Left ventricle myocardium inferior (tissue), 1 donor: ENCODE measurements at places on chromosomes 16 and 17.

- DNase-seq, result no peak
Measured at GRCh38 chr17:71440513-71440912, 680.3 kb upstream of the SOX9 start.

DNA sequence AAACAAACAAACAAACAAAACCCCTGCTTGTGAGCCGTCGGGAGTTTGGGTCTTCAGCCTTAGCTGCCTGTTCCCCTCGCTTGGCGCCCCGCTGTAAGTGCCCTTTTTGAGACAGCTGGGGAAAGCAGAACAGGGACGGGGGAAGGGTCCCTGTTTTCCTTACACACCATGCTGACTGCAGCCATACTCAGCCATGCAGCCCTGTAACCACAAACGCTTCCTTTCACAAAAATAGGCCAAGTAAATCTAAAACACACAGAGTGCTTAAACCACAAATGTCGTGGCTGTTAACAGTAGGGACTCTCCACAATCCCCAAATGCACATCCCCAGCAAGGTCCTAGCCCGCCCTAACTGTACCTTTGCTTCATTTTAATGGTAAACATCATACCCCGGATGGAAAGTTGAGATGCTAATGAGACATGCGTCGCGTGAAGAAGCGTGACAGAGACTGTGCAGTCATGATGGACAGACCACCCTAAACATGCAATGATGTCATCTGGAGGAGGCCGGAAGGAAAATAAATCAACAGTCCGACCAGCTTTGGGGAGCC is 129.9 kb downstream of the MGAT5B start:
- no peak for DNase-seq

GRCh38 chr17:77555741-77556291 is 402.7 kb upstream of the TNRC6C start:
- DNase-seq, result no peak

- DNase-seq, result no peak
Measured at GRCh38 chr16:69241926-69242325, 55.0 kb downstream of the SNTB2 start.

DNA sequence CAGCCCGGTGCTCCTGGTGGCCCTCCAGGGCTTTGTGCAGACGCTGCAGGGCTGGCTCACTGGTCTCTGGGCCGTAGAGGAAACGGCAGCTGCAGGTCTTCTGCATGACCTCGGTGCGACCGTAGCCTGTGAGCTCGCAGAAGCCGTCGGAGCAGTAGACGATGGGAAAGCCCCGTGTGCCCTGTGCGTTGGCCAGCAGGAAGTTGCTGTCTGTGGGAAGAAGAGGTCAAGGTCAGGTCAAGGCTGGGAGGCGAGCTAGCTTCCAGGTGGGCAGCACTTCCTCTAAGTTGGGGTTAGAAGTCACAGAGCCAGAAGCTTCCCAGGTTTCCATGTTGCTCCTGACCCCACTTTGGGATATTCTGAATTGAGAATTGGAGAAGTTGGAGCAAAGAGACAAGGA is 2.1 kb downstream of the KCNH4 start:
- DNase-seq, result no peak

- no peak for DNase-seq
Measured at GRCh38 chr16:84593825-84594724, 23.8 kb downstream of the COTL1 start.

- DNase-seq, result peak; percentile 88
Measured at GRCh38 chr17:42407289-42407836, 15.7 kb downstream of the CAVIN1 start.

DNA sequence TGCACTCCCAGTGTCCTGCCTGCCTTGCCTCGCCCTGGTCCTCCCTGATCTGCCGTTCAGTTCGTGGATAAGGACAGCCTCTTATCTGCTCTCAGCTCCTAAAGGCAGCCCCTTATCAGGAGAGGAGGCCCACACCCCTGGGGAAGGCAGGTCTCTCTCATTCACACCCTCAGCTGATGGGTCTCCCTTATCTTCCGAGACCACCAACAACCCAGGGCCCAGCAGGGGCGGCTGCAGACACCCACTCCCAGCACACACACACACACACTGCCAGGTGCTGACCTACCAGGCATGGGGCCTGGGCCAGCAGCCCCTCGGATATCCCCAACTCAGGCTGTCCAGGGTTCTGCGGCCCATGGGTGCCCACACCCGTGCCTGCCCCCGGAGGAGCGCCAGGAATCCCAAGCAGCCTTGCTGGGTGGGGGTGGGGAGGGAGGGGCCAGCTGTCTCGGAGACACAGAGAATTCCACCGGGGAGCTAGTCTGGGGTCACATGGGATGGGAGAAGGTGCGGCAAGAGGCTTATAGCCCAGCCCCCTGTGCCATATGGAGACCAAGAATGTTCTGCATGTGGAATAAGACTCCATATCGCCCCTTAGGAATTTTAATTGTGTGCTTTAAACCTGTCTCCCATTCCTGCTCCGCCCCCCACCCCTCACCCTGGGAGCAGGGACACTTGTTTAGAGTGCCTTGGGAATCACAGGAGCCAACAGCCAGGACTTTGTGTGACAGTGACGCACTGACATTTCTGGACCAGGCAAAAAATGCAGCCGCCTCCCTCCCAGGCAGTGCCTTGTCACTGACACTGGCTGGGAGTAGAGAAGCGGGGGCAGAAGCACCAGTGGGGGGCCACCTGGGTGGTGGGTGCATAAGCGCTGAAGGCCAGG is 41.9 kb upstream of the EMP2 start:
- DNase-seq, result peak; percentile 39

- DNase-seq, result no peak
Measured at GRCh38 chr16:1998360-1998835, 8.6 kb downstream of the SYNGR3 start.

GRCh38 chr17:48575066-48575582 is 3.0 kb downstream of the HOXB4 start:
- DNase-seq, result no peak

- no peak for DNase-seq
Measured at GRCh38 chr16:12538667-12539091, 265.0 kb downstream of the CPPED1 start.

GRCh38 chr16:27677263-27677662 is 127.3 kb downstream of the KATNIP start:
- DNase-seq, result no peak

GRCh38 chr16:78102865-78103264 is 3.4 kb downstream of the WWOX start:
- DNase-seq, result no peak

DNA sequence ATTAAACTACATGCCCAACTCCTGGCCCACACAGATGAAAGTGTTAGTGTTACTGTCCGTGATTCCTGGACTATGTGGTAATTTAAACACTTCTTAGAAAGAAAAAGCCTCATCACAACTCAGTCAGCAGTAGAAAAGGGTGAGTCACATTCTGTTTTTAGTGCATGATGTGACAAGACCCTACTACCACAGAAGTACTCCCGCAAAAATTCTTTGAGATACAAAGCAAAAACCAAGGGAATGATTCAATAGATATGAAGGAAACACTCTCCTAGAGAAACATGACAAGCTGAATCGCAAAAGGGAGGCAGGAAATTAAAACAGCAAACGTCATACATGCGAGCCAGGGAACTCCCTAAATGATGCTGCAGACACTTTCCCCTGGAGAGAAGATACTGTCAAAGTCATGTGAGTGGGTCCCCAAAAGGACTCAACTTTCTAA is 14.4 kb downstream of the SNN start:
- DNase-seq, result no peak

- DNase-seq, result no peak
Measured at GRCh38 chr17:34098699-34099098, 156.4 kb upstream of the CCL2 start.

GRCh38 chr17:16272111-16272840 is 55.3 kb downstream of the PIGL start:
- no peak for DNase-seq

DNA sequence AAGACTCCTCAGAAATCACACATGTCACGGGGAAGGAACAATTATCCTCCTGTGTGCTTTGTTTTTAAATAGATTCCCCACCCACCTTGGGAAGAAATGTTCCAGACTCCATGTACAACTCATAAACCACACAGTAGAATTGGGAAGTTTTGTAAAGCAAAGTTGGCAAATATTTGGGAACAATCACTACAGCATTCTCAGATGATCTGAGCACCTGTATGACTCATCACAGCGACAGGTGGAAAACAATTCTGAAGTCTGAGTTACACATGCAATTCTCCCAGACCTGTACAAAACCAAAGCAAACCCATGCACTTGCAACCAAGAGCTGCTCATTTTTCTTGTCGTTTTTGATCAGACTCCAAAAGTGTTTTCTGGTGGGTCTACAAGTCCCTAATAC is 14.4 kb upstream of the MYLK3 start:
- DNase-seq, result no peak

GRCh38 chr17:77248216-77249114 is 107.7 kb downstream of the SEC14L1 start:
- DNase-seq, result no peak

DNA sequence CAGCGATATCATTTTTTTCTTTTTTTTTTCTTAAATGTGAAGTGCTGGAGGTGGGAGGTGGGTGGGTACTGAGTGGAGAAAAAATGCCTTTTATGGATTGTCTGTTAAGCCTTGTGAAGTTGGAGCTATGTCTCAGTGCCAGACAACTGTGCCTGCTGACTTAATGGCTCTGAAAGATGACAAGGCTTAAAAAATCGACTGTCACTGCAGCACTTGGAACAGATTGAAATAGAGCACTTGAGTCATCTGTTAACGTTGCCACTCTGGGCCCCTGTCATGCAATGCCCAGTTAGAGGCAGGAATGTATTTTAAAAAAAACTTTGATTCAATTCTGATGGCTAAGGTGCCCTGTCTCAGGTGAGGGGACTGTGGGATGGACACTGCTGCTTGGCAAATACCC is 108.2 kb upstream of the HS3ST2 start:
- DNase-seq, result no peak

- peak; percentile 80 for DNase-seq
Measured at GRCh38 chr17:73308017-73308823, 3.6 kb downstream of the CDC42EP4 start.

DNA sequence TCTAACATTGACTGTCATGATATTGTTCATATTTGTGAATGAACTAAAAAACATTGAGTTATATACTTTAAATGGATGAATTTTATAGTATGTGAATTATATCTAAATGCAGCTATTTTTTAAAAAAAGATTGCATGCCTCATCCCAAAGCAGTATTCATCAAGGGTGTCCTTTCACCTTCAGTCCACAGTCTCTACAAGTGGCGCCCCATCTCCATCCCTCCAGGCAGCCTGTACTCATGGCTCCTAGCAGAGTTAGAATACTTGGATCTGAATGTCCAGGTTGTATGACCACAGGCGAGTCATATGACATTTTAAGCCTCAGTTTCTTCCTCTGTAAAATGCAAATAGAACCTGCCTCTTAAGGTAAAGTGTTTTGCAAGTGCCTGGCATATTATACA is 69.8 kb downstream of the TMEM100 start:
- DNase-seq, result no peak

- no peak for DNase-seq
Measured at GRCh38 chr16:50815382-50815781, 73.5 kb downstream of the CYLD start.

DNA sequence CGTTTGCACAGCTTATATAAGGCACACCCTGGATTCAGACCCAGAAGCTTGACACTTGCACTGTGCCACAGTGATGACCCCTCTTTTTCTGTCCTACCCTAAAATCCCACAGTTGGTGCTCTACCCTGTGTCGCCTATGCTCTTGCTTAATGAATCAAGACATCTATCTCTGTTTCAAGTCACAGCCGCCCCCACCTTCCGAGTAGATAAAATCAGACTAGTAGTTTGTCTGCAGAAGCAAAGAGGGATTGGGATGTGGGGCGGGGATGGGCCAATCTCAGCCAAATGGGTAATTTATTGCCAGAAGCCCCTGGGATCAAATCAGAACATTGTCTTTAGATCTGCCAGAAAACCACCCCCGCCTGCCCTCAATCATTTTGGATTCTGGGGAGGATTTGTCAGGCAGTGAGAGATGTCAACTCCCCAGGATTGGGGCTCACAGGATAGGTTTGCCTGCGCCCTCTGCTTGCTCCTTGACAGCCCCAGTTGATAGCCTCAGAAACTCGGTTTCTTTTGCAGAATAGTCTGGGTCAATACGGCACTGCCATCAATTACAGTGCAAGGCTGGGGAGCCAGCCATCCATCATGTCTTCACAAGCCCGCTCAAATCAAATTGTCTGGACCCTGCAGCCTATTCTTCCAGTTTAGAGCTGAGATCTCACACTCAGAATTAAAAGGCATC is 520.8 kb downstream of the GRIN2A start:
- DNase-seq, result no peak

- DNase-seq, result no peak
Measured at GRCh38 chr16:3819746-3820724, 60.5 kb downstream of the CREBBP start.

GRCh38 chr16:4746991-4747574 is 12.7 kb downstream of the DNAAF8 start:
- DNase-seq, result no peak

GRCh38 chr17:77394540-77395295 is 253.9 kb downstream of the SEC14L1 start:
- no peak for DNase-seq

- no peak for DNase-seq
Measured at GRCh38 chr17:68249354-68249765, 1.5 kb downstream of the AMZ2 start.

DNA sequence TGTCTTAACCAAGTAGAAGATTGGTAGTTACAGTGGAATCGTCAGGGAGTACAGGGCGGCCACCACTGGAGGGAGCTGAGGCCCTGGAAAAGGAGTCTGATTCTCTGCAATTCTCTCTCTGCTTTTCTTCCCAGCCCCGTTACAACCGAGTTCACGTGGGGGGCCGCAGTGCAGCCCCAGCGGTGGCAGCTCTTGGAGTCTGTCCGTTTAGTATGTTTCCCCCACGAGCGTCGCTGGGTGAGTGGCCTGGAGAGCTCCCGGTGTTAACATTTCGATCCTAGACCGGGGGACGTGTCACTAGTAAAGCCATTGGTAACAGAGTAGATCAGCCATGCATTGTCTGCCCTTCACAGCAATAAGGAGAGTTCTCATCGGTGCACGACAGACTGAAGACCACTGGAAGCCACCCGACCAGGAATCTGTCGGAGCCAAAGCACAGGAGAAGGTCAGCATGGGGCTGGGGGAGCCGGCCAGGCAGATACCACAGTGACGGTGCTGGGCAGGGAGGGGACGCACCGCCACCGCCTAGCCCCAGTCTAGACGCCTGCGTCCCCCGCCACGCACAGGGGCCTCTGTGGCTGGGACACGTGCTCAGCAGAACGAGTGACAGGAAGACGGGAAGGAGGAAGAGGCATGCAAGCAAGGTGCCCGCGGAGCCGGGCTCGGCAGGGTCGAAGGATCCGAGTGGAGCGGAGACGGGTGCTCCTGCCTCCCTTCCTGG is 15.7 kb downstream of the SLC16A3 start:
- no peak for DNase-seq

GRCh38 chr17:9986754-9987382 is 81.8 kb upstream of the RCVRN start:
- peak; percentile 27 for DNase-seq

GRCh38 chr17:14372905-14373613 is 72.2 kb downstream of the HS3ST3B1 start:
- no peak for DNase-seq

GRCh38 chr17:37017404-37017803 is 68.7 kb downstream of the AATF start:
- no peak for DNase-seq

- DNase-seq, result no peak
Measured at GRCh38 chr16:86334079-86334635, 176.2 kb upstream of the FOXF1 start.
